SK-N-SH (cell line): ENCODE measurements at places on chromosomes 2 and 18.

DNA sequence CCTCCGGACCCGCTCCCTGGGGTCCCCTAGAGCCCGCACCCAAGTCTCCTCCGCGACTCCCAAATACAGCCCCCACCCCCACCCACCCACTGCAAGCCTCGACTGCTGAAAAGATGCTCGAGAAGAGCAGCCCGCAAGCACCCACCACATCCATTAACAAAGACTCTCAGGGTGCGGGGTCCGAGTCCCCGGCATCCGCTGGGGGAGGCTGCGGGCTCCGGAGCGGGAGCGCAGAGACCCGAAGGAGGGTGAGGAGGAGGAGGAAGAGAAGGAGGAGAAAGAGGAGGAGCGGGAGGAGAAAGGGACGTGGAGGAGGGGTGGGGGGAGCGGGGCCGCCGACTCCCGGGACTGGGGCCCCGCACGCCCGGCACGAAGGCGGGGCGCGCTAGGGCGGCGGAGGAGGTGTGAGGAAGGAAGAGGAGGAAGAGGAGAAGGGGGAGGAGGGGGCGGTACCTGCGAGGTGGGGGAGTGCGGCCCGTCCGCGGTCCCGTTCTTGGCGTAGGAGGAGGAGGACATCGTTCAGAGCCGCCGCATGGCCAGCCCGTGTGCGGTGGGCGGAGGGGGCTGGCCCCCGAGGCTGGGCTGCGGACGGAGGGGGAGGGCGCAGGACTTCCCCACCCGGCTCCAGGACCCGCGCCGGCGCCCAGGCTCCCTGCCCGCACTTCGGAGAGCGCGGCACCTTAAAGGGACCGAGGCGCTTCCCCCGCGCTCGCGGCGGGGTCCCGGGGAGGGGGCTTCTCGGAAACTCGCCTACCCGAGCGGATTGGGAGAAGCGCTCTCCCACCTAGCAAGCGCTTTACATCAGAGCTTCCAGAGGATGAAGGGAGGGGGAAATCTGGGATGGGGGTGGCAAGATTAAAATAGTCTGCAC is at the start of gene CACNB4:
Gene CACNB4, minus strand, starts transcription at position 549 of the 871 bp plus-strand sequence.
- peak; percentile 83 for DNase-seq

DNA sequence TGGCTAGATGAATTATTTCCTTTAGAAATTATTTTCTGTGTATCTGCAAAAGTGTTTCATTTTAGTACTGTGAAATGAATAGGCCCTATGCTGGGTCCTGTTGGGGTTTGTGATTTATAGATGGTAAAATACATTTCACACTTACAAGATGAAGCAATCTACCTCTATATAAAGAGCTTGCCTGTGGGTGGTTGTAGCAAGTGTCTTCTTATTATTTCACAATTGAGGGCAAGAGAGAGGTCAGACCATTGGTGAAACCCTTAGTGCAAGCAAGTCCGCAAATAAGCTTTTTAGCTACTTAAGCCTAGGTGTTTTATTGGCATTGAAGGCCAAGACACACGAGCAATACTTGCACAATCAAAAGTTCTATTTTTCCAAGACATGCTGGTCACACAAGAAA is 153.1 kb downstream of the FMNL2 start:
- no peak for DNase-seq

- no peak for DNase-seq
Observed at GRCh38 chr2:125935559-125935958, 720.4 kb upstream of the GYPC start.

GRCh38 chr2:196670342-196670741 is 30.8 kb downstream of the CCDC150 start:
- DNase-seq, result no peak

DNA sequence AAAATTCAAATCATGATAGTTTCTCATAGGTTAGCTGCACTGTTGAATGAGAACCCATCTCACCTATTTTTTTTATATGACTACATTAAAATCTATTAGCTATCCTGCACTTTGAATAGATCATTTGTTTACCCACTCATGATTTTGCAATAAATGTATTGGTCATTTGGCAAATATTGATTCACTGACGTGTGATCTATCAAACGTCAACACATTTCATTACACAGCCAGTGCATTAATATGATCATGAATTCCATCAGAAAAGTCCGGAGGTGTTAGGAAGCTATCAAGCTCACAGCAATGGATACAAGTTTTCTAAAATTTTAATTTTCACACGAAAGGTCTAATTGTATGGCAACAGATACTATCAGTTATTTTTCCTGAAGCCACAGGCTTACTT is 128.2 kb upstream of the ID2 start:
- no peak for DNase-seq

DNA sequence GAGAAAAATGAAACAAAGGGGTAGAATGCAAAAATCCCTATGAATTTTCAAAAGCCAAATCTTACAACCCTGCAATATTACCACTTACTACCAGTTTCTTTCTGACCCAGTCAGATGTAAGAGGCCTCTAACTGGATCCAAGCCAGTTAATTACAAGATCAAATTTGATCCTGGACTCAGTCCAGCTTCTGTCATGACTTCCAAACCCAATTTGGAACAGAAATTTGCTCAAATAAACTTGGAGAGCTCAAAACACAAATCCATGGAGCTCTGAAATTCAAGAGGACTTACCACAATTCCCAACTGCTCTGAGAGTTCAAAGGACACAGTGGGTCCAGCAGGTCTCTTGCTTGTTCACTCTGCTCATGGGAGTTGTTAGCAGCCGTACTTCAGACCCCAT is 1271.7 kb upstream of the SLC39A10 start:
- no peak for DNase-seq

DNA sequence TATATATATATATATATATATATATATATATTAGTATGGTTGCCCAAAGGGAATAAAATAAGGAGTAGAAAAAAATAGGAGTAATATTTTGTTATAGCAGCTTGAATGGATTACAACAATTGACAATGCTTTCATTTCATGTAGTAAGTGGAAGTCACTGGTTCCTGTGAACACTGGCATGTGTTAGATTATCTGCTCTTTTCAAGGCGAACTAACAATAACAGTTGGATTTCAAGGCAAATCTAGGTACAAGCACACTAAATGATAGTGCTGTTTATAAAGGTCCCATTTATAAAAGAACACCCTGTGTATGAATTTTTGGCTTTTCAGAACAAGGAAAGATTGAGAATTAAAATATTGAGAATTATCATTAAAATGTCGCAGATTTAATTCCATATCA is 1535.7 kb downstream of the LRP1B start:
- DNase-seq, result no peak

DNA sequence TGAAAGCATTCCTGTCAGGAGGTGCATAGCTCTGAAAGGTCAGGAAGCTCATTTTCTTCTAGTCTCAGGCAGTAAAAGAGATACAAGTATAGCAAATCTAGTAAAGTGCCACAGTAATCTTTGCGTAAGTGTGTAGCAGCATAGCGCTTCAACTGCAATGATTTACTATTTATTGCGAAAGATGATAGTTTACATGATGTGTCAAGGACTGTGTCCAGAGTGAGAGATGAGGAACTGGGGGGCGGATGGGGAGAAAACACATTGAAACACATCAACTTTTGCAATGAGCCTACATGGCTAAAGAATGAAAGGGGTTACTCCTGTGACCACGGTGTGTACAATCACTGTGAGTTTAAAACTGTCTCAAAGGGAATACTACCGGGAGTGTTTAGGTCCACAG is 644.4 kb downstream of the GALR1 start:
- no peak for DNase-seq

GRCh38 chr2:196249860-196250259 is 78.5 kb upstream of the STK17B start:
- no peak for DNase-seq

- DNase-seq, result no peak
Observed at GRCh38 chr2:212973347-212973746, 178.1 kb downstream of the IKZF2 start.

DNA sequence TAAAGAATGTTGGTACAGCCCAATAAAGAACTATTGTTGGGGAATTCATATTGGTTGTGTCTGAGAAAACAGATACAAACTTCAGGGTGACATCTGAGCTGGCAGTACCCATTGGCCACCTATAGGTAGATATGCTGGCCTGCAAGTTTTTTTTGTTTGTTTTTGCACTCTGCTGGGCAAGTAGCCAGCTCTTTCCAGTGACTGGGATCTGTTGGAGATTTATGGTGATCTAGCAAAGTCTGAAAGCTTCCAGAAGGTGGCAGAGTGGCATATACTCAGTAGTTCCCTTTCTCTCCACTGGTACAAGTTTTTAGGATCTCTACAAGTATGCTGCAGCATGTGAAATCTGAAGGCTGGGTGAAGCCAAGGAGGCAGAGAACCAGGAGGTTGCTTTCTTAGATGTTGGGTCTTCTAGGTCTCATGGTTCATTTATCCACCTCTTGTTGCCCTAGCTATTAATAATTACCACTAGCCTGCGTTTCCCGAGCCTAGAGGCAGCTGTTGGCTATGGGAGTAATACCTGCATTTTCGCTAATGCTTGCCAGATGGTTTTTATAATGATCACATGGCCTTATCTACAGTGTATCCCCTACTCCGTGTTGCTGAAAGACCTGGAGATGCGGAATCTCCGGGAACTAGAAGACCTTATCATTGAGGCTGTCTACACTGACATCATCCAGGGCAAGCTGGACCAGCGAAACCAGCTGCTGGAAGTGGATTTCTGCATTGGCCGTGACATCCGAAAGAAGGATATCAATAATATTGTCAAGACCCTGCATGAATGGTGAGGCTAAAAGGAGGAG is 9.5 kb downstream of the COPS7B start:
- peak; percentile 78 for DNase-seq

DNA sequence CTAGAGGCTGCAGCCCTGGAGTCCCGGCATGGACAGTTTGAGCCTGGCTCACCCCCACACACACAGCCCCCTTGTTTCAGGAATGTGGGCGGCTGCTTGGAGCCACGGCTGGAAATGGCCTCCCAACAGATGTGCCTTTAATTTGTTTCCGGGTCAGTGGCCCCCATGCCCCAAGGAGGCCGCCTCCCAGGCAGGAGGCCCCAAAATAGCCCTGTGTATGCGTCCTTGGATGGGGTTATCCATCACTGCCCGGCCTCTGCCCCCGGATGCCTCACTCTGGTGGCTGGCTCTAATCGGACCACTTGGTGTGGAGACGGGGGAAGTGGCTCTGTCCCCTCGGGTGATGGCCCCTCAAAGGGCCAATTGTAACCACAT is 151.9 kb upstream of the MYCN start:
- no peak for DNase-seq

DNA sequence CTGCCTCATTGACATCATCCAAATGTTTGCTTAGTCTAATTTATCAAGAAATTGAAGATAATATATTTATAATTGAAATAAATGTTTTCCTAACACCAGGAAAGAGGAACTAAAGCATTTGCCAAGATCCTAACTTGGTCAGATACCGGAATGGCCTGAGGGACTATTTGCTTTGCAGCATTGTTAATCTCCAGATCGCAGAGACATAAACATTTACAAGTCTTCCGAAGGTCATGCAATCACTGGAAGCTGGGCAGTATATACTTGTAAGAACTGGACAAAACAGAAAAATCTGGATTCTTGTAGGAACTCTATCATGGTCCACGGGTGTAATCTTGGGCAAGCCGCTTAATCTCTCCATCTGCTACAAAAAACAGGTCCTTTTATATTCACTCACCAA is 42.2 kb downstream of the CYBRD1 start:
- peak; percentile 16 for DNase-seq
